Thyroid gland (tissue), 4 donors: ENCODE measurements at places on chromosomes 5 and 9. TPM values are rescaled to one million over a fixed set of nuclear protein-coding genes. Genes with fewer than 3 reads are reported as not detected.

Gene ABLIM3
- 29.0 TPM for total RNA-seq

Gene ACOT12
- total RNA-seq = not detected

Gene SETD9
- 20.3 TPM for total RNA-seq

DNA sequence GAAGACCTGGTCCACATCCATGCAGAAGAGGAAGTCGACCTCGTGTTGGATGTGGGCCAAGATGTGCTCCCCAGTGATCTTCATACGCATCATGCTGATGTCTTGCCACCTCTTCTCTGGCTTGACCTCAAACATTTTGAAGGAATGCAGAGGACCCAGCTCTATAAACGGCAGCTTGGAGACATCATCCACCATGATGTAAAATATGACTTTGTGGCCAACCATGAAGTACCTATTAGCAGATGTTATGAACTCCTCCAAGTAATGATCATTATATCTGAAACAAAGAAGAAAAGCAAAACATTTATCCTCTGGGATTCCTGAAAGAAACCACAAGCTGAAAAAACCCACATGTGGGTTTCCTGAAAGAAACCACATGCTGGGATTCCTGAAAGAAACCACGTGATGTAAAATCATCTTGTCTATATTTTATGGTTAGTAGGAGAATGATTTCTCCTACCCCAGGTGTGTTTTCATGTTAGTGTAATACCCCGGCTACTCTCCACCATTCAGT lies 52.3 kb downstream of the GGTA1 start:
- no peak for DNase-seq
- H3K4me3 ChIP-seq = no peak overlapping the region
- no peak overlapping the region for H3K27ac ChIP-seq
- no peaks in the 10 kb centered on the region for H3K27me3 ChIP-seq

GRCh38 chr5:98902733-98903132 lies 26.1 kb downstream of the CHD1 start:
- DNase-seq = no peak
- H3K4me3 ChIP-seq = no peak overlapping the region
- no peak overlapping the region for H3K27ac ChIP-seq
- peaks cover 31% of the 10 kb centered on the region for H3K36me3 ChIP-seq
- H3K27me3 ChIP-seq = no peaks in the 10 kb centered on the region

Gene RAB3C
- under 0.01 TPM for total RNA-seq

- H3K36me3 ChIP-seq = no peaks in the 10 kb centered on the region
- H3K27ac ChIP-seq = no peak overlapping the region
- H3K27me3 ChIP-seq = no peaks in the 10 kb centered on the region
- H3K4me1 ChIP-seq = no peaks in the 10 kb centered on the region
- no peak for DNase-seq
- H3K4me3 ChIP-seq = no peak overlapping the region
Measured at GRCh38 chr9:77829420-77829819, 181.3 kb upstream of the GNA14 start.

Gene ANKRD18A
- 10.5 TPM for total RNA-seq

DNA sequence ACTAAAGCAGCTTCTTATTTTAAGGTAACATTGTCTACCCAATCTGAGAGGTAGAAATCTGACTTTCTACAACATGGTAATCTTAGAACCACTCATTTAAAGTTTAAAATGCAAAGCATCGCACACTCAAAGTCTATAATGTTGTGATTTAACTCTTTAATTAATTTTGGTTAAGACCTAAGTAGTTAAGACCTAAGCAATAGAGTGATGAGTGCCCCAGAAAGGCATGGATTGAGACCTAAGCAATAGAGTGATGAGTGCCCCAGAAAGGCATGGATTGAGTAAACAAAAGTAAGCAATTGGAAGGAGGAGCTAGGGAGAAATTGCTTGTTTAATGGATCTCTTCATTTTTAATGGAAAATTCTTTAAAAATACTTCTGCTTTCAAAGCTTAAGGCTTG lies 86.8 kb downstream of the NLN start:
- no peak overlapping the region for H3K4me3 ChIP-seq
- H3K4me1 ChIP-seq = peaks cover 12% of the 10 kb centered on the region
- no peaks in the 10 kb centered on the region for H3K36me3 ChIP-seq

GRCh38 chr5:97752871-97753270 lies 569.8 kb upstream of the RIOK2 start:
- H3K36me3 ChIP-seq = no peaks in the 10 kb centered on the region
- DNase-seq = no peak
- no peak overlapping the region for H3K27ac ChIP-seq
- H3K27me3 ChIP-seq = no peaks in the 10 kb centered on the region
- no peaks in the 10 kb centered on the region for H3K4me1 ChIP-seq
